ENCODE measurements at places on chromosomes 4 and X.

DNA sequence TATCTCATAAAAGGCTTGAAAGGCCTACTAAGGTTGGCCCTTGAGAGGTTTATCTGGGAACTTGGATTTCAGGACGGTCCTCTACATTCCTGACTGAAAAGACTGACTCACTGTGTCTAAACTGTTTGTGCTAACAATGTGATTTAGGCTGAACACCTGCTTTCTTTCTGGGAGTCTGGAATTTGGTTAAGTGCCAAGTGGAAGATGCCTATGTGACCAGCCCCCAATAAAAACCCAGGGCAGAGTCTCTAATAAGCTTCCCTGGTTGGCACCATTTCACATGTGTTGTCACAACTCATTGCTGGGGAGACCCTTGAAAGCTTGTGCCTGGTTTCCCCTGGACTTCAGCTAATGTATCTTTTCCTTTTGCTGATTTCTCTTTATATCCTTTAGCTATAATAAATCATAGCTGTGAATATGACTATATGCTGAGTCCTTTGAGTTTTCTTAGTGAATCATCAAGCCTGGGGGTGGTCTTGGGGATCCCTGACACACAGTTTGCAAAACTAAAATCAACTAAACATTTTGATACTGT is 55.1 kb downstream of the GPR82 start:
- DNase-seq, result no peak

DNA sequence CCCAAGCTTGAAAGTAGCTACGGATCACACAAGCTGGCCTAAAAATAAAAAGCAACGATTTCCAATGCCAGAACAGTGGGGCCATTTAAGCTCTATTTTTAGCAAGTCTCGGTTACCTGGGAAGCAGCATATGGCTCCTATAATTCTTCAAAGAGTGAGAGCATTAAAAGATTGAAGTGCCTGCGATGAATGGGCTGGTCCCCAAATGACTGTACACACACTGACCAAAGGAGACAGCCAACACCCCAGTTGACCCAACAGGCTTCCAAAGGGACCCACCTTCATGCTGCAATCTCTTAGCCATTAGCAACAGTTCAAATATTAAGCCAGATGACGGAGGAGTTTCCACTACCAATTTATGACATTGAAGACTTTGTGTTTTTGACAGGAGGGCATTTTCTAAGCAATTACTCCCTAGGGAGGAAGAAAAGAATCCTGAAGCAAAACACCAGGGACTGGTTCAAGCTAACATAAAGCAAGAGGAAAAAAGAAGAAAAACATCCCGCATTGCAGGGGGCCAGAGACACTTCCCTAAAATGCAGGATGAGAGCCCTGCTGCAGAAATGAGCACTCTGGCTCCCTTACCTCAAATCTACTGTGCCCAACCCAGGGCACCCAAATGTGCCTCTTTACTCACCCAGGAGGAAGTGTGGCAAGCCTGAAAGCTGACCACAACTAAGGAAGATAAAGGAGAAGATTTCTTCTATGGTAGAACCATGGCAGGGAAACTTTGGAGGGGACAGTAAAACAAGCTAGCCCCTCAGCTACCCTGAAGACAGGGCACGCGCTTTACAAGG is 21.6 kb downstream of the SH3KBP1 start:
- no peak for DNase-seq

DNA sequence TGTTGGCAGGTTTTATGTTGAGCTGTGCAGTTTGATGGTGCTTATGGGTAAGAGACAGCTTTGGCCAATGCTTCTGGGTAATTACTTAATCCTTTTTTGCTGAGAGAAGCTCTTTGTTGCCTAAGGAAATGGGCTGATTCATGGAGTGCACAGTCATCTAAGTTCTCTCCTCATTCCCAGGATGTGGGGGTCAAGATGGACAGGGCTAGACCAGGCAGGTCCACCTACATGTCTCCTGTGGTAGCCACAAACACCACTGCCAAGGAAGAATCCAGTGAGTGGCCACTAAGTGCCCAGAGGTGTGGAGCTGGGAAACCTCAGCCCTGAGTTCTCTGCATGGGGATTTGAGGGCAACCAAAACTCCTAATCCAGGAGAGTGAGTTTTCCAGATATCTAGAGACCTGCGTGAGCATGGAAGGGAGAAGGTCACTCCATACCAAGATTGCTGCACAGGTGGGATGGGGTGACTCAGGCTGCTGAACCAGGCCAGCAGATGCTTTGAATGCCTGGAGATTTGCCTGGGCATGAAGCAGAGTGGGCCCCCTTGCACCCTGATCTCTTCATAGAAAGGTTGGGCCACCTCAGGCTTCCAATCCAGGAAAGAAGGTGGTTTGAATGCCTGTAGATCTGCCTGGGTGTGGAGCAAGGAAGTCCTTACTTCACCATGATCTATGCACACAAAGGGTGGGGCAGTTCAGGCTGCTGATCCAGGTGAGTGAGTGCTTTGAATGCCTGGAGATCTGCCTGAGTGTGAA is 234.8 kb upstream of the GNPDA2 start:
- DNase-seq, result no peak

- no peak for DNase-seq
Measured at GRCh38 chr4:181216501-181216900, 1026.7 kb upstream of the TENM3 start.

DNA sequence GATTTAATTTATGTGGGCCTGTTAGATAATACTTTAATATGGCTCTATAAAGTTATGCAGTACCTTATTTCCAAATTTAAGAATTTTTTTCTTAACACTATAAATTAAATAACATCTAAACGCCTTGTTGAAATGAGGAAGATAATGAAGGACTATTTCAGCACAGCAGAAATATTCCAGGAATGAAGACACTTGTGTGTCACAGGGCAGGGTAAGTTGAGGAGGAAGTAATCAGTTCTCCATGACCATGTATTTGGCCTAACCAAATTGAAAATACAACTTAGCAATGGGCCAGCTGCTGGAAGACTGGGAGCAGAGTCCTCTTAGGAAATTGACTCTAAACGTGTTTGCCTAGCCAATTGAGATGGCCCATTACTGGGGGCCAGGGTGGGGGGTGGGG is 16.9 kb downstream of the CXCL3 start:
- DNase-seq, result no peak

DNA sequence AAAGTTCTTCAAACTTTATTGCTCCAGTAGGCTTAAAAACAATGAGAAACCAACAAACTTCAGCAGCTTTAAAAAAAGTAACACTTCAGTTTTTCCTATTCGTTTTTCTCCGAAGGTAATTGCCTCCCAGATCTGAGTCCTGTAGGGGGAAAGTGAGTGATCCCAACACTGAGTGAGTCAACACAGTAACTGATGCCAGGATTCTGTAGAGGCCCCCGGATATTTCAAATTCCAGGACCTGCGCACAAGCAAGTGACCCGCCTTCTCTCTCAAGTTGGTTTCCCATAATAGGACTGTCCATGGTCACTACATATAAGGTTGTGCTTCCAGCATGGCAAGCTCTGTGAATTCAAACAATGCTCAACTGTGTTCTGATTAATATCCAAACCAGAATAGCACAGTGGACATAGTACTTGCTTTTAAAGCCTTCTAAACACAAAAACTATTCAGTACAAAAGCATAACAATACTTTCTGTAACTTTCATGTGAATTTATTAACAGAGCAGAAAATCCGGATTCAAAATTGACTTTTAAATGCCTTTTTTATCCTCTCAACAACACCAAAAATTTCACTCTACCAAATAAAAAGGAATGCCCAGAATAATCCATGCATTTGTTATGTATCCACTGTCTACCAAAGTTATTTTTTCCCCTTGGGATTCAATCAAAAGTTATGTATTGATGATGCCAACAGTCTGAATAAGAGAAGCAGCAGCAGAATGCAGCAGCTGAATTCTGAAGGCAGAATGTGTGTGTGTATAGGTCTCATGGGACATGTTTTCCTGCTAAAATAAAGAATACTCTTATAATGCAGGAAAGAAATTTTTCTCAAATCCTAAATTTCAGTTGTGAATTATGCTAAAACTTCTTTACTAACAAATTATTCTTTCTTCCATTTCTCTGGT is at the start of gene DMD:
Gene DMD (minus strand): TSS at position 194 of the 905 bp plus-strand sequence. CDS start 237 bp downstream, outside the sequence.
- DNase-seq, result no peak

- DNase-seq, result no peak
Measured at GRCh38 chr4:95086551-95086950, 328.8 kb downstream of the BMPR1B start.

Data from type B pancreatic cell (in vitro differentiated cells).